ENCODE measurements at places on chromosomes 4 and X. TPM values are rescaled to one million over a fixed set of nuclear protein-coding genes. Genes with fewer than 3 reads are reported as not detected.

GRCh38 chr4:54661686-54662085 is 3.9 kb downstream of the KIT start:
- DNase-seq, result no peak

GRCh38 chr4:171636606-171637005 is 176.6 kb upstream of the GALNTL6 start:
- DNase-seq, result no peak

DNA sequence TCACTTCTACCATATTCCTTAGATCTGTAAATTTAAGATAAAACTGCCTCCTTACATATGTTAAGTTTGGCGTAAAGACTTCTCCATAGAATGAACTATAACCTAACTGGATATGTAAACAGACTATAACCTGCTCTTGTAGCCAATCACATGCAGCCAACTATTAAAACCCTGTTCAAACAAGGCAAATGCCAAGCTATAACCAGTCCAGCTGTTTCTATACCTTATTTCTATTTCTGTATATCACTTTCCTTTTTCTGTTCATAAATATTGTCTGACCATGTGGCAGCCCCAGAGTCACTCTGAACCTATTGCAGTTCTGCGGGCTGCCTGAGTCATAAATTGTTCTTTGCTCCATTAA is 12.4 kb upstream of the POF1B start:
- DNase-seq, result no peak

GRCh38 chrX:133369065-133369464 is 46.2 kb downstream of the GPC4 start:
- DNase-seq, result no peak

GRCh38 chr4:184647266-184648053 is 1.8 kb downstream of the CASP3 start:
- DNase-seq, result no peak

DNA sequence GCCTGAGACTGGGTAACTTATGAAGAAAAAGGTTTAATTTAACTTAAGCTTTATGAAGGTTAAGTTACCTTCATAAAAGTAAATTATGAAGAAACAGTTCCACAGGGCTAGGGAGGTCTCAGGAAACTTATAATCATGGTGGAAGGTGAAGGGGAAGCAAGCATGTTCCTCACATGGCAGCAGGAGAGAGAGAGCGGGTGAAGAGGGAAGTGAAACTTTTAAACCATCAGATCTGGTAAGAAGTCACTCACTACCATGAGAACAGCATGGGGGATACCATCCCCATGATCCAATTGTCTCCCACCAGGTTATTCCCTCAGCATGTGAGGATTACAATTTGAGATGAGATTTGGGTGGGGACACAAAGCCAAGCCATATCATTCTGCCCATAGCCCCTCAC is 944.7 kb upstream of the NDST4 start:
- no peak for DNase-seq

DNA sequence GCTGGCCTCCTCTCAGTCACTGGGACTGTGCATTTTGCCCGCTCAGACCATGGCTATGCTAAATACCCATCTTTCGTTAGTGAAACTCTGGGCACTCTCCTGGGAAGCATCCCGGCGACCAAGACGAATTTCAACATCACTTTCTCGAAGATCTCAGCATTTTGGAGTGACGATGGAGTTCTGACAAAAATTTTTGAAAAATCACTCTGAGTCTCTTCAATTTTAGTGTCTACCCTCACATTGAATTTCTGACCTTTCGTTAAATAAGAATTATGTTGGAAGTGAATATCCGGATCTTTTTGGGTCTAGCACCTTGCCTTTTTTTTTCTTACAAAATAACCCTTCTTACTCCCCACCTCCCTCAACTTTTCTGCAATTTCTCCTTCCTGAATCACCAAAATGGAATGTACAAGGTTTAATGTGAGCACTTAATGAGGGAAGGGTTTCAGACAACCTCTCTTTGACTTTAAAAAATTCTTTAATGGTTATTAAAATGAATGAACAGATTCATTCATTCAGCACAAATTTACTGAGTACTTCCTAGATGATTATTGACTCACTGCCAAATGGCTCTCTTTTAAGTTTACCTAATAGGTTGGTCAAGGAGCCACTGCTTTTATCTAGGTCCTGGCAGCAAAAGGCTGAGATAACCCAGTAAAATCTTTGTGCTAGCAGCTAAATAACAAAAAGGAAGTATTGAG is 746 bp upstream of the AADAT start:
- DNase-seq, result no peak

- no peak for DNase-seq
Measured at GRCh38 chr4:151103758-151104157, 4.3 kb downstream of the RPS3A start.

- DNase-seq, result no peak
Measured at GRCh38 chr4:117831060-117831683, 203.1 kb upstream of the NDST3 start.

- peak; percentile 22 for DNase-seq
Measured at GRCh38 chr4:26032630-26033317, 118.8 kb downstream of the SMIM20 start.

DNA sequence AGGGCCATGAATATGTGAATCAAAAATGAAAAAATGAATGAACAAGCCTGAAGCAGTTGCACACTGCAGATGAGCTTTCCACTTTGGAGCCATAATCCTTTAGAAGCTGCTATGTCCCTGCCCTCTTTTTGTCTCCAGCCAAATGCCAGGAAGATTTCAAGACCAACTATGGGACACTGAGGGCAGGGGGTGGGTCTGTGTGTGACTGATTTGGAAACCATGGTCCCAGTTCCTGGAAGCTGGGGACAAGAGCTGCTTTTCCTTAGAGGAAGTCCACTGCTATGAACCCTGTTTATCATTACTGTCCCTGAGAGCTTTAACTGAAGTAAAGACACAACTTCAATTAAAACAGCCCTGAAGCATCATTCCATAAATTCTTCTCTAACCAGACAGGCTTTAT is 153.9 kb upstream of the GPC4 start:
- no peak for DNase-seq

- DNase-seq, result no peak
Measured at GRCh38 chrX:136051611-136052010, 66.4 kb downstream of the SLC9A6 start.

DNA sequence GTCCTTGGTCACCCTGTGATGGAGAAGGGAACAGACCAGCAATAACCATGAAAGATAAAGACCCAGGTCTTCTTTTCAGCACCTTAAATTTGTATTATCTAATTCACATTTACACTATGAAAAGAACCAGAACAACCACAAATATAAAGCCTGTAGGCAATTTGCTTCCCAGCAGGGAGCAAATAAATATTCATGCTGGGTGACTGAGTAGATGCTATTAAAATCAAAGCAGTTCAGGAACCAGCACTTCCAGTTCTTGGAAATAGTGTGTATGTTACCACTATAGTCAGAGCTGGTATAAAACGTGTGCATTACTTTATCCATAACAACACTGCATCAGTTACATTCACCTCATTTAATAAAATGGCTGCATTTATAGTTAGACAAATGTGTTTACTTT is 177.8 kb upstream of the ETNPPL start:
- no peak for DNase-seq

GRCh38 chr4:168019019-168019651 is 73.2 kb upstream of the ANXA10 start:
- no peak for DNase-seq

GRCh38 chr4:121226362-121226761 is 62.2 kb upstream of the TNIP3 start:
- DNase-seq, result no peak

DNA sequence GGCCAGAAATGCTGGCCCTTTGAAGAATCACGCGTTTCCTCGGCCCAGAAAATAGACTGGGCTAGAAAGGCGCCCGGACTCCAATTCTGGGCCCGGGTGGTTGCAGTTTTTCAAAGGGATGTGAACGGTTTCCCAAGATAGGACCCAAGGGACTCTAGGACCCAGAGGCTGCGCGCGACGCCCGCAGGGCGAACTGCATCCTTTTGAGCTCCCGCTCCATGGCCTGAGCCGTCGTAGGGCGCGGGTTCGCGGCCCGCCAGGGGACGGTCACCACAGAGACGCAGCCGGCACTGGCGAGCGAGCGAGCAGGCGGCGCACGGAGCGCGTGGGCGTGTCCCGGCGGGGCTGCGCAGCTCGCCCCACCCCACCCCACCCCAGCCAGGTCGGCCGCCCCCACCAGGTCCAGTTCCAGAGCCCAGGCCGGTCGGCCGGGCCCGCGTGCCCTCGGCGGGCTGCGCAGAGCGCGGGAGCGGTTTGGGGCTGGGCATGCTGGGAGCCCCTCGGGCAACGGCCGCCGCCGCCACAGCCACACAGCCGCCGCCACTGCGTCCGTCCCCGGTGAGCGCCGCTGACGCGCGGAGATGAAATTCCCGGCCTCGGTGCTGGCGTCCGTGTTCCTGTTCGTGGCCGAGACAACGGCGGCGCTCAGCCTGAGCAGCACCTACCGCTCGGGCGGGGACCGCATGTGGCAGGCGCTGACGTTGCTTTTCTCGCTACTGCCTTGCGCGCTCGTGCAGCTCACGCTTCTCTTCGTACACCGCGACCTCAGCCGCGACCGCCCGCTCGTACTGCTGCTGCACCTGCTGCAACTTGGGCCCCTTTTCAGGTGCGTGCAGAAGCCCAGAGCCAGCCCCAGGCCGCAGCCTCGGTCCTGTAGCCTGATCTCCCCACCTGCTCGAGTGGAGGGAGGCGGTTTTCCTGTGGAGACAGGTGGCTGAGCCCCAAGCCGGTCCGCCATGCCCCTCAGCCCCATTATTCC is at the start of gene XK:
TSS of gene XK (plus strand) at position 411 of the 979 bp plus-strand sequence. CDS start at position 582, 171 bp downstream.
- DNase-seq, result peak; percentile 74

DNA sequence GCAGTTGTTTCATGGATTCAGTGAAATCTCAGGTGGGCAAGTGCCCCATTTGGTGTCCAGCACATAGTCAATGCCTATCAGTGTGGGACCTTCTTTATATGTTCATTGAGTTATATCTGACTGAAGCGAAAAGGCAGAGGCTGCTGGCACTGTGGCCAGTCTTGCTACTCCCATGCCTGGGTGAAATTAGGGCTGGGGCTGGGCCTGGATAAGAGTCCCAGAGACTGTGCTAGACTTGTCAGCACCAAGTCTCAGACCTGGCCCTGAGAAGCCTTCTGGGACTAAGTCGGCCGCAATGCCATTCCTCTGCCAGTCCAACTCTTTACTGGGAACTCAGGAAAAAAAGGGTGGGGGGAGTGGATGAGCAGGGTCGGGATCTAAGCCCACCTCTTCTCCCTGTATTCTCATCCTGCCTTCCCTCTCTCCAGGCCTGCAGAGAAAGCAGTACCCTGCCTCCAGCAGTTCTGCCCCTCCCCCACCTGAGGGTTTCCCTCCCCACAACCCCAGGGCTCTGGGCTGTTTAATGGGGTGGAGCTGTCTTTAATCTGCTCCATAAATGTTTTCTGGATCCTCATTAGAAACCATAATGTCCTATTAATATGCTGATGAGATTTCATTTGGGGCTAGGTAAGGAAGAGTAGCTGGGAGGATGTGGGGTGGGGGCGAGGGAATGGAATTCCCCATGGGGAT is 153.5 kb upstream of the PJA1 start:
- DNase-seq, result no peak

GRCh38 chrX:42151808-42152207 is 228.5 kb upstream of the CASK start:
- no peak for DNase-seq

DNA sequence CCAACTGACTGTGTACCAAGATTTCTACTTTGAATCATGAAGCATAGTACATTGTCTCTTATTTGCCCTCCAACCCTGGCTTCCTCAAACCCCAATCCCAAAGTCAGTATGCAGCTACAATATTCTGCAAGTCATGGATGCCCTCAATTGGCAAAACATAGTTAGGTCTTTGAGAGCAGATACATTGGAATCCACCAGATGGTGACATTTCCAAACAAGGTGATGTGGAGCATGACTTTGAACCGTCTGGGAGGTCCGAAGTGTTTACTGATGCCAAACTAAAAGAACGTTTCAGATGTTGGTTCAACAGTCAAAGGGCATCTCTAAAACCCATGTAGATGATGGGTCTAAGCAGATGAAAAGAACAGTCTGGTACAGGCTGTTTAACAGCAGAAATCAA is 43.7 kb upstream of the FRMD7 start:
- no peak for DNase-seq

The SPIN2B gene
- 2.7 TPM for total RNA-seq

The CLCN4 gene
- total RNA-seq, result 4.2 TPM

All from Daoy (cell line).